ENCODE measurements at places on chromosomes 12 and 14. TPM values are rescaled to one million over a fixed set of nuclear protein-coding genes. Genes with fewer than 3 reads are reported as not detected.

Gene RIPK3
- 4.9 TPM for total RNA-seq

Gene RAP1B
- 112 TPM for total RNA-seq

Gene LRRIQ1
- under 0.01 TPM for total RNA-seq

Gene DAAM1
- total RNA-seq = 36.7 TPM

Gene VRTN
- total RNA-seq = not detected

Gene PLEKHD1
- 0.06 TPM for total RNA-seq

Gene PAX9
- 0.06 TPM for total RNA-seq

Gene TSHR
- not detected for total RNA-seq

Gene PHETA1
- total RNA-seq = 9.9 TPM

Gene KRT80
- total RNA-seq = 0.16 TPM

Gene RAD9B
- 0.16 TPM for total RNA-seq

Gene OTOGL
- 0.16 TPM for total RNA-seq

Gene ITFG2
- total RNA-seq = 11.0 TPM

Gene MFAP5
- total RNA-seq = 0.13 TPM

Gene HOXC5
- total RNA-seq = not detected

Gene KRT6C
- total RNA-seq = not detected

Gene IL23A
- 0.19 TPM for total RNA-seq

Gene SPTB
- total RNA-seq = under 0.01 TPM

Gene LRTM2
- total RNA-seq = not detected

Gene C14orf39
- total RNA-seq = not detected

Gene TSPAN19
- not detected for total RNA-seq

Gene FLVCR2
- 1.9 TPM for total RNA-seq

Gene ZNF84
- 38.3 TPM for total RNA-seq

Gene SERPINA10
- total RNA-seq = not detected

Gene IFI27
- 857 TPM for total RNA-seq

Gene RNASE7
- total RNA-seq = not detected

Gene NPAS3
- 0.38 TPM for total RNA-seq

Gene SERPINA12
- not detected for total RNA-seq

Gene HOXC12
- total RNA-seq = not detected

Gene LRRC9
- total RNA-seq = not detected

Gene DTX1
- 0.16 TPM for total RNA-seq

Gene KRT3
- total RNA-seq = not detected

Gene CLEC4A
- 0.19 TPM for total RNA-seq

Data from bladder microvascular endothelial cell (primary cell).